Stimulated activated CD4-positive, alpha-beta T cell treated with anti-CD3 and anti-CD28 coated beads, Interleukin-1b, Interleukin-23, amount 100 ng/mL, for 1 hour (primary cell): ENCODE measurements at places on chromosomes 7 and 10.

- DNase-seq = no peak
Observed at GRCh38 chr7:13948019-13948801, 41.3 kb downstream of the ETV1 start.

GRCh38 chr7:4134631-4135030 is 547.5 kb upstream of the FOXK1 start:
- DNase-seq = no peak

DNA sequence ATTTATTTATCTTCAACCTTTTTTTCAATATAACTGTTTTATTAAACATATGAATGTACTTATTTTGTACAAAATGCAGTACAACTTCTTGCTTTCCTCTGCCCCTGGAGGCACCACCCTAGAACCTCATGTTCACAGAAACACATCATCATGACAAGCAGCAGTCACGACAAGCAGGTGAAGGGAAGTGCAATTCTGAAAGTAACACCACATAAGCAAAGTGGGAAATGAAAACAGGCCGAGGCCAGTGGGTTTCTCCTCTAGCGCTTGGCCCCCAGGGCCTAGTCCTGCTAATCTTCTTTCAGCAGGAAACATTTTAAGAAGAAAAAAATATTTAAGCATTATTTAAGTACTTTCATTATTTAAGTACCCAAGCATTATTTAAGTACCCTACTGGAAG is 598.1 kb downstream of the SH2D4B start:
- DNase-seq = no peak

GRCh38 chr7:152572101-152572500 is 103.8 kb downstream of the XRCC2 start:
- no peak for DNase-seq

- DNase-seq = no peak
Observed at GRCh38 chr10:22646388-22646853, 68.0 kb downstream of the PIP4K2A start.

GRCh38 chr7:30805931-30806330 is 34.7 kb downstream of the MINDY4 start:
- no peak for DNase-seq

- DNase-seq = no peak
Observed at GRCh38 chr7:125136341-125136740, 206.7 kb upstream of the POT1 start.

- DNase-seq = no peak
Observed at GRCh38 chr10:47378606-47379444, 5.3 kb downstream of the ZNF488 start.

DNA sequence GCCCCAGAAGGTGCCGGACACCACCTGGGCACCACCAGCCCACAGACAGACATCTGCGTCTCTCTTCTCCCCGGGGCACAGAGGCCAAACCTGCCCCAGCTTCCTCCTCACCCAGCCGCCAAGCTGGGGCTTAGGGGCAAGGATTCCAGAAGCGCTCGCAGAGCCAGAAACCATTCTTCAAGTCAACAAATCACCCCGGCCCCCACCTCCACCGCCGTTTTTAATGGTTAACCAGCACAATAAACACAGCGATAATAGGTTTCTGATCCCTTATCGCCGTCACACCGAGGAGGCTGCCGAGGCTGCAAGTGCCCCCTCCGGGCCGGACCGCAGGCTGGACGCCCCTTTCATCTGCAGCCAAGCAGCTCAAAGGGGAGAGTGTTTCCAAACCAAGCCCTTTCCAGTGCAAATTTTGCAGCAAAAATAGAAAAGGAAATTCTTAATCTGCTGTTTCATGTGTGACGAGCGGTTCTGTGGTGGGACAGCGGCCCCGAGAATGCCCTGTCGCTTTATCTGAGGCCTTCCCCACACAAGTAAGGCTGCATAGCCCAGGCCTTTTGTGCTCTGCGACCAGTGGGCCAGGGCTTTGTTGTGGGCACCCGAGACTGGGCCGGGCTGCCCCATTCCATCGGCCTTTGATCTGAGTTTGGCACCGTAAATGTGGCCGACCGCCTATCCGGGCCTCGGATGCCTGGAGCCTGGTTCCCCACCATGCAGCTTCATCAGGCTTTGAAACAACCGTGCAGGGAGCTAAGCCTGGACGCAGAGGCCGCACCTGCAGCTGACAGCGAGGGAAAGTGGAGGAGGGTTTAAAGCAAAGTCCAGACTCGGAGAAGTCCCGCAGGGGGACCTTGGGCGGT is 83.2 kb downstream of the FOXL3 start:
- DNase-seq = no peak

- no peak for DNase-seq
Observed at GRCh38 chr10:74179111-74179710, 28.2 kb downstream of the ADK start.

GRCh38 chr10:124294811-124295770 is 123.6 kb downstream of the OAT start:
- no peak for DNase-seq

GRCh38 chr10:70913893-70914240 is 25.5 kb upstream of the PCBD1 start:
- DNase-seq = no peak

DNA sequence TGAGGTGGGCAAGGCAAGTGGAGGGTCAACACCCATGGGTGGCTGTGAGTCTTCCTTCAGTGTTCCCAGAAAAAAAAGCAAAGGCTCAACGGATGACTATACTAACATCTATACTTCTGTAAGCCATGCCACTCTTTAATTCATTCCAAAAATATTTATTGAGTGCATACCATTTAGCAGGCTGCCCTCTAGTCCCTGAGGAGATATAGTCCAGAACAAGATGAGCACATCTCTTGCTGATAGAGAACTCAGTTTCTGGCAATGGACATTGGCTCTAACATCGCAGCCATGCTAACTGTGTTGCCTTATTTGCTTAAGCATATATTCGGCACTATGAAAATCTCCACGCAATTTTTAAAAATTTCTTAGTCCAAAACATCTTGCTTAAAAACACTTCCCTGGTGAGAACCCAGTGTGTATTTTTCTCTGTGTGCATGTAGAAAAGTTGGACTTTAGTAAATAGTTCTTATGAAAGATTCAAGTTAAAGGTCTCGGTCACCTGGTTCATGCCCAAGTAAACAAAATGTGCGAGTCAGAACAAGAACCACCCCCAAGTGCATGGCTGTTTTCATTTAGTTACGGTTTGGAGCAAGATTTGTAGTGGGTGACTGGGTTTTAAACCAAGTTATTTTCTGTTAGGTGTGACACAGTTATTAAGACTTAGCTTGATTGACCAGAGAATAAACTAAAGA is 69.8 kb downstream of the MET start:
- no peak for DNase-seq

DNA sequence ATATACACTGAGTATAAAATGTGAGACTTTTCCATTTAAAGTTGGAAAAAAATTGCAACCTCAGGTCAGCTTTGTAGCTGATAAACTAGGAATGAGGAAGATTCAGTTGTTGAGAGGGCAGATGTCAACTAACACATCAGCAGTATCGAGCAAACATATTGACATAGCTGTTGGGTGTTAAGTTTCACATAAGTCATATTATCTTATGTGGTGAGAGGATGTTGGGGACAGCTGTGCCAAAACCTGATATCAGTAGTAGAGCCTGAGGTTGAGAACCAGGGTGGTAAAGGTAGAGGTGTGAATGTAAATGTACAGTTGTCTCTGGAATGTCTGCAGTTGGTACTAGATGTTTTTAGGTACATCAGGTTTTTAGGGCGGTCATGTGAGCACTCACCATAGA is 5.0 kb downstream of the ZRANB1 start:
- DNase-seq = no peak

DNA sequence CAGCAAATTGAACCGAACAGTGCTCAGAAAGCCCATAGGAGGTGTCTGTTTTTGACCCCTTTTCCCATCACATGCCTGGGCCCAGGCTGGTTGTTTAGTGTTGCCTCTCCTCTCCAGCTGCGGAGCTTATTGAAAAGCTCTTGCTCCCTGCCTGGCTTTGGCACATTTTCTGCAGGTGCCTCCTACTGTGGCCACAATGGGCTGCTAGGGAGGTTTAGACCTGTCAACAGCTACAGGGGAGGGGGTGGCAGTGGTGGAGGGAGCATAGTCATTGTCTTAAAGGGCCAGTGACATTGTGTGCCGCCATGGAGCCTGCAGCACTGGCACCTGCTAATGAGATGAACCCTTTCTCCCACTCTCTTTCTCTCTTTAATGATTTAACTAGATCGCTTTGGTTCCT is 13.2 kb upstream of the ENO4 start:
- no peak for DNase-seq

DNA sequence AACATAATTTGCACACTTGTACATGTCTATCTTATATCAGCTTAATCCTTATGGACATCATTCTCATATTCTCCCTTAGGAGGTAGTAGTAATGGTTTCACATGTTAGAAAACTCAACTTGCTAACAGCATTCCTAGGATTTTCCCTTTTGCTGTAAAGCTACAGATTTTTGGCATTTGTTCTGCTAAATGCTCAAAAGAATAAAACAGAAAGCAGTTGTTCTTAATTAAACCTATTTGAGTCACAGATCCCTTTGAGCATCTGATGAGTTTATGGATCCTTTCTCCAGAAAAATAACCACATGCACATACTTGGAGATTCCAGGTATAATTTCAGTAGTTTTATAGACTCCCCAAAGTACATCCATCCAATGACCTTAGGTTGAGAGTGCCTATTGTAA is 122.9 kb upstream of the BET1 start:
- no peak for DNase-seq

DNA sequence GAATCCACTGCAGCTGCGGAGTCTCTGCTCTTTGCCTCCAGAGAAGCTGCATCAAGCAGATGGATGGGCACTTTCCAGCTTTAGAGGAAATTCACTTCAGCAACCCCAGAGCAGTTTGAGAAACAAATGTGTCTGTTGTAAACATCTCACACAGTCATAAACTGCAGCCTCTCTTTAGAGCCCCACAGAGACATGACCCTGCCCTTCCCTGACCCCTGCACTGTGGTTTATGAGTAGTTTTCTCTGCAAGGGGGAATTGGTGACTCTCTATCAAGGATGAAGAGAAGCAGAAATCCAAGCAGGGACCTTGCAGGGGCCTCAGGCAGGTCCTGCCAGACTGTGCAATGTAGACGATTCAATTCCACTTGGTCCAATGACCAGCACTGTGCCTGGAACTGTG is 160.2 kb downstream of the SH2D4B start:
- DNase-seq = no peak

DNA sequence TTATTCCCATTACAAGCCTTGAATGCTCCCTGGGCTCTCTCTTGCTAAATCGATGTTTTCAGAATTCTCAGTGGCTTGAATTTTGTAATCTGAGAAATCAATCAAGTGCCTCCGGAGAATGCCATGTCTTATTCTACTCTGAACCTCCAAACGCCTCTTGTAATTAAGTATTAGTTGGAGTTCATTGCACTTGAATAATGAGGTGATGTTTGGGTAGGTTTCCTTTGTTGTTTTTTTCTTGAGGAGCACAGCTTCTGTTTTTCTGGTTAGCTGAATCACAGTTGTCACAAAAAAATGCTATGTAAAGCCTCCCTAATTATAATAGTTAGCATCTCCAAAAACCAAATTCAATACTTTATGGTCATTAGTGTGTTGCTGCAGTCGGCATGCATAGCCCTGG is 100.3 kb downstream of the PLPP4 start:
- DNase-seq = no peak

GRCh38 chr7:25586513-25586912 is 358.2 kb upstream of the NPVF start:
- no peak for DNase-seq

- no peak for DNase-seq
Observed at GRCh38 chr7:36985316-36985715, 261.0 kb upstream of the AOAH start.

GRCh38 chr10:61837755-61838171 is 63.7 kb upstream of the ARID5B start:
- DNase-seq = no peak

DNA sequence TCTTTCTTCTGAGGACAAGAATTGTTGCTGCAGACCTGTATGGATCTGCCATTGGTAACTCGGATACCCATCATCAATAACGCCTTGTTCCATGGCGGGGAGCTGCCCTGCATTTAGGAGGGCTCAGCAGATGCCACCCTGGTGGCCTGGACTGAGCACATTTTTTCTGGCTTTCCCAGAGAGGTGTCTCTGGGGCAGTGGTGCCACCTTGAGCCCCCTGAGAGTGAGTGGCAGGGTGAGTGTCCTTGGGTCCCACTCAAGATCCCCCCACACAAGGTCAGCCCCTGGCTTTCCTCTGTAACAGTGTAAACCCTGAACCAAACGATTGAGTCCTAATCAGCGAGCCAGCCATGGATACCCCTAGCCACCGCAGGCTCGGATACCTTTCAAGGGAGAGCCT is 258.6 kb downstream of the GLRX3 start:
- no peak for DNase-seq

GRCh38 chr7:29341156-29341555 is 146.6 kb downstream of the CHN2 start:
- DNase-seq = no peak

- no peak for DNase-seq
Observed at GRCh38 chr7:142932386-142933091, 1.0 kb downstream of the TRPV5 start.

DNA sequence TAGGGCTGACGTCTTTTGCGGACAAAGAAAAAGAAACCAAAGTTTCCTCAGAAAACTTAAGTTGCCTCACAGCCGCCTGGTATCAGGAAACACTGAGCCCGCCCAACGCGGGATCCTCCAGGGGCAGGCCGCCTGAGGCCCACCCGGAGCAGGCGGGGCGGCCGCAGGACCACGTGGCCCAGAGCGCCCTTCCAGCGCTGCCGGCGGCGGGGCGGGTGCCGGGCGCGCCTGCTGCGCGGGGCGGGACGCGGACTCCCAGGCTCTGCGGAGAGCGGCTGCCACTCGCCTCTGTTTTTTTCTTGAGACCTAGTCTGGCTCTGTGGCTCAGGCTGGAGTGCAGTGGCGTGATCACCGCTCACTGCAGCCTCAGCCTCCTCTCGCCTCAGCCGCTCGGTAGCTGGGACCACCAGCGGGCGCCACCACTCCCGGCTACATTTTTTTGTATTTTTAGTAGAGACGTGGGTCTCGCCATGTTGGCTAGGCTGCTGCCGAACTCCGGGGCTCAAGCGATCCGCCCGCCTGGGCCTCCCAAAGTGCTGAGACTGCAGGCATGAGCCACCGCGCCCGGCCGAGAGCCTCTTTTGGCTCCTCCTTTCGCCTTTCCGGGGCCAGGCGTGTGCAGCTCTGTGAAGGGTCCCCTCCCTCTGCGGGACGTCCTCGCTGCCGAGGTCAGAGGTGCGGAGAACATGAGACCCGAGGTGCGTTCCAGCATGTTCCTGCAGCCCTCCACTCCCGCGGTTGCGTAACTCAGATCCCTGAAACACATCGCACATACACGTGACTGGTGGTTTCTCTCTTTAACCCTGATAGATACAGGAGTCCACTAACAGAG is 11.6 kb upstream of the HNRNPF start:
- DNase-seq = no peak

GRCh38 chr7:143974459-143974858 is 19.8 kb downstream of the OR2F1 start:
- no peak for DNase-seq

- no peak for DNase-seq
Observed at GRCh38 chr7:70694971-70695794, 436.8 kb upstream of the GALNT17 start.

DNA sequence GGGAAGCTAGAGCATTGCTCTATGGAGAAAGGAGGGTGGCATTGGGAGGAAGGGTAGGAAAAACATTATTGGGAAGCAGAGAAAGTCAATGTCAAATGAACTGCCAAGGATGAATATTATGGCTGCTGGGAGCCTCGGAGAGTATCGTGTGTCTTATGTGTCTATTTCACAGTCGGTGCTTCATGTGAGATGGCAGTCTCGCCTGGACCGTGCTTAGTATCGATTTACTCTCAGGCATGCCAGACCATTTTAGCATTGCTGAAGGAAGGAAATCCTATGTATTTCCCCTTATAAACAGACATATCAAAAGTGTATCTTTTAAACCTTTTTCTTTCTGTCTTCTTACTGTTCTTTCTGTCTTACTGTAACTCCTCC is 612.6 kb downstream of the AUTS2 start:
- no peak for DNase-seq

- no peak for DNase-seq
Observed at GRCh38 chr7:23470330-23471105, at the start of gene IGF2BP3. Gene IGF2BP3, minus strand, starts transcription at chr7:23470491. Its CDS starts 381 bp downstream, at chr7:23470110.
